Hematopoietic multipotent progenitor cell treated with erythropoietin and hydrocortisone succinate and interleukin-3 and kit ligand, for 8 days (in vitro differentiated cells): ENCODE measurements at places on chromosomes 11 and 22.

- no peak for DNase-seq
These were observed 6.6 kb upstream of the MCM5 start for GRCh38 chr22:35393116-35394010.

GRCh38 chr22:49083607-49084006, 744.1 kb downstream of the BRD1 start:
- no peak for DNase-seq

- DNase-seq, result no peak
These were observed 19.2 kb upstream of the FNBP4 start for GRCh38 chr11:47786373-47786772.

- DNase-seq, result no peak
These were observed 9.5 kb downstream of the YPEL1 start for GRCh38 chr22:21725956-21726649.

DNA sequence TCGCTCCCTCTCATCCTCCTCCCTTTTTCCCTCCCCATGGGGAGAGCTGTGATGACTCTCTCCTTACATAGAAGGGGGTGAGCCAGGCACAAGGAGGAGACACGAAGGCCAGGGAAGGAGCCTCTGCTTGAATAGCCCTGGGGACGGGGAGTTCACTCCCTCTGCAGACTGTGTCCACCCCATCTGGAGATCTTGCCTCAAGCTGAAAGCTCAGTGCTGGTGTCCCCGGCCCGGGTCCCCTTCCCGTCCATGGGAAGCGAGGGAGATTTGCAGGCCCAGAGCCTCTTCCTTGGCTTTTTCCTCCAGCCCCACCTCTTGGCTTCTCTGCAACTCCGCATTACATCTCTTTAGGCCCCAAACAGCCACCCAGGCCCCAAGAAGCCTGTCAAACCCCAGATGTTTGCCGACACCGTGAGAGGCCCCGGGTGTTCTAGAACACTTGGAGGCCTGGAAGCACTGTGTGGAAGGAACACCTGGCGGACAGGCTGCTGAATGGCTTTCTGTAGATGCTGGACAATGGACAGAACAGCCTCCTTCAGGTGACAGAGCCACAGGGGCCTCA, 32.3 kb downstream of the LINC01488 start:
- no peak for DNase-seq

DNA sequence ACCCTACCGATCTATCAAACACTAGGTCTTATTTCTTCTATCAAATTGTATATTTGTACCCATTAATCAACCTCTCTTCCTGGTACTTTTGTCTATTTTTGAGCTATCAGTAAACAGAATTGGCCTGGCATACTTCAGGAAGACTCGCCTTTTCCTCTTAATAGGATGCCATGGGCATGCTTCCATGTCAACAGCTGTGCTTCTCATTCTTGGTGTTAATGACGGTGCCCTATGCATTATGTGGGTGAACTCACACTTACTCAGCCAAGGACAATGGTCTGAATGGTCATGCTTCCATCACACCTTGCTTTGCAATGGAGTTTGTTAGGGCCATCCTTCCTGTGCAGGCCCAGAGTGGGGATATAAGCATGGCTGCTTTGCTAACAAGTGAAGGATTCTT, 521.8 kb downstream of the MIAT start:
- DNase-seq, result no peak

DNA sequence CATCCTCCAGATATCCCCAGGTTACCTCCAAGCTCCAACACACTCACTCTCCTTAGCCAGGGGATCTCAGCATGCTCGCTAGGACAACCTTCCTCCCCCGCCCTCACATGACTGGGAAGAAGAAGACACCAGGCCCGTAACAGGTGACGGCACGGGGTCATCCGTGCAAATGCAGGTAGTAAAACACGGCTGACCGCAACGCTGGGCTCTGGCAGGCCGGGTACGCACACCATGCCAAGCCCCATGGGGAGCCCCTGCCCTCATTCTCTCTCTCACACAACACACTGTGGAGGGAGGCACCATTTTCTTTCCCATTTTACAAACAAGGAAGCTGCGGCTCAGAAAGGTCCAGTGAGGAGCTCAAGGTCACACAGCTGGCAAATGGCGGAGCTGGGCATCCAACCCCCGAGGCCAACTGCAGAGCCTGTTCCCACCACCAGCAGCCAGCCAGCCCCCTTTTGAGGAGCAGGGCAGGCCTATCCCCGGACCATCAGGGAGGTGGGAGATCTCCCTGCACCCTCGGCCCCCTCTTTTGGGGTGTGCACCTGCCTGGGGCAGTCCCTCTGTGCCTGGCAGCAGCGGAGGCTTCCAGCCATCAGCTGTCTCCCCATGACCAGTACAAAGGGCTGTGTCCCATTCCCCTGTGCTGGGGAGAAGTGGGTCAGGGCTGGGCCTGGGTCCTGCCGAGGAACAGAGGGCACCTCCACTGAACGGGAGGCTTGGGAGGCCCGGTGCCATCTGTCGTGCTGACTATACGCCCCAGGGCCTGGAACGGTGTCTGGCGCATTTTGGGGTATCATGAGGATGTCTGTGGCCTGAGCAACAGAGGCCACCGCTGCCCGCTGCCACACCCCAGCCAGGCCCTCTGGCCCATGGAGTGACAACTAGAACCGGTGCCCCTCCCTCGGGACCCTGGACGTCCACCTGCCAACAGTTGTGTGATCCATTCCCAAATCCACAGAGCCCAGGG, 280.9 kb downstream of the CTTN start:
- no peak for DNase-seq

- DNase-seq, result no peak
These were observed 119.2 kb upstream of the TMEM45B start for GRCh38 chr11:129696309-129696989.

DNA sequence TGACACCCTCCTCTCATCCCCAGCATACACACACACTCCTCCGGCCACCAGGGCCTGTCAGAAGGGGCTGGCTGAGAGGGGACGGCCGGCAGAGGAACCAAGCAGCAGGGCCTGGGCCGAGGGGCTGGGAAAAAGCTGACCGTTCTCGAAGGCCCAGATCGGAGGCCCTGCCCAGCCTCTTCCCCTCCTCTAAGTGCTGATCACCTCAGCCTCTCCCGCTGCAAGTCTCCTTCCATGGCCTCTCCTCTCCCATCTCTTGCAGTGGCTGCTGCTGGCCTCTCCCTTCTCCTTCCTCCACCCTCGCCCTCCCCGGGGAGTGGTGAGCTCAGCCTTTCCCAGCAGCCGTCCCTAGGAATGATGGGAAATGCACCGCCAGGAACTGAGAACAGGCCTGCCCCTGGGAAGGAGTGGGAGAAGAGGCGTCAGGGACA, 39.6 kb downstream of the ARRB1 start:
- no peak for DNase-seq

- peak; percentile 52 for DNase-seq
These were observed 71.6 kb downstream of the LRP5 start for GRCh38 chr11:68383976-68384501.

GRCh38 chr11:129928923-129929692, 33.7 kb upstream of the NFRKB start:
- no peak for DNase-seq

DNA sequence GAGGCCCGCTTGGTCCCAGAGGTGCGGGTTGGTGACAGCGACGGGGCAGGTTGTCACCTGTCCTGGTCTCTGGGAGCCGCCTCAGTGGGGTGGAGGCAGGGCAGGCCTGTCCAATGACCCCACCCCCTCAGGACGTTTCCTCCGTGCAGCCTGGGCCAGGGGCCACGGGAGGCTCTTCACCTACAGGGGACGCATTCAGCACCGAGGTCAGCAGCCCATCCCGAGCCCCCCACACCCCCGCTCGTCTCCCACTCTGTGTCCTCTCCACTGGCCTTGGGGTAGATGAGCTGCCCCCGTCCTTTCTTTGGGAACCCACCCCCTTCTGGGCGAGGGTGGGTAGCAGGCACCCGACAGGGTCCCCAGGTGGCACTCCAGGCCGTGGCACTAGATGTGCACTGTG, 35.7 kb downstream of the BRSK2 start:
- DNase-seq, result no peak

- DNase-seq, result peak; percentile 77
These were observed 22.4 kb upstream of the APOBEC3A start for GRCh38 chr22:38935023-38935422.

DNA sequence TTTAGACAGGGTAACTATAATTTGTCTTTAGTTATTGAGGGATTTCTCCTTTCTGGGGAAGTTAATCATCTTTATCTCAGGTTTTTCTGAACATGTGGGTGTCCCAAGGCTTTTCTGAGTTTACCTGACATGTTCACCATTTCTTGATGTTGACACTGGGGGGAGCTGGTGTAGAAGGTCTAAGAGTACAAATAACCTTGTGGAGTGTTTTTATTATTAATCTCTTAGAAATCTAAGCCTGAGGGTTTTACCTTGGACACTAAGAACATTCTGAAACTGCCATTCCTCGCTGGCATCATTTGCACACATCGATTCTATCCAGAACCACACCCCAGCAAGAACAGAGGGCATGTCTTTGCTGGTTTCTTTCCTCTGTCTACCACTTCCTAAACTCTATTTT, 15.6 kb upstream of the C11orf91 start:
- DNase-seq, result peak; percentile 69

- DNase-seq, result no peak
These were observed 140.6 kb downstream of the KCNA4 start for GRCh38 chr11:29876192-29876591.

DNA sequence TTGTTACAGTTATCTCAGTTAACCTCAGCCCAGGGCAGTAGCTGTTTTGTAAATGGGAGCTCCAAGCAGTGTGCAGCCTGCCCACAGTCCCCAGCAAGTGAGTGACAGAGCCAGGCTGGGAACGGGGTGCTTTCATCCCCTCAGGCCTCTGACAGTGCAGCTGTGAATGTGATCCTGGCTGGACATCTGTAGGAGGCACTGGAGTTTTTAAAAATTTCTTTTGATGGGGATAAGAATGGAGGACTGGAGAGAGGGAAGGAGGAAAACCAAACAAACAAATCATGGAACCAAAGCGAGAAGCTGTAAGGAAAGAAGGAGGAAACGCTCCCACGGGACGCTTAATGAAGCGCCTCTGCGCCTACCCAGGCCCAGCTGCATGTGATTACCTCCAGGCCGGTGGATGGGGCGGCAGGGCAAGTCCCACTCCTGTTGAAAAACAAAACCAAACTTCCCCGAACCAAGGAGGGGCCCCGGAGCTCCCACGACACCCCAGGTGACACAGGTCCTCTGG, 40.6 kb downstream of the SCUBE1 start:
- no peak for DNase-seq

DNA sequence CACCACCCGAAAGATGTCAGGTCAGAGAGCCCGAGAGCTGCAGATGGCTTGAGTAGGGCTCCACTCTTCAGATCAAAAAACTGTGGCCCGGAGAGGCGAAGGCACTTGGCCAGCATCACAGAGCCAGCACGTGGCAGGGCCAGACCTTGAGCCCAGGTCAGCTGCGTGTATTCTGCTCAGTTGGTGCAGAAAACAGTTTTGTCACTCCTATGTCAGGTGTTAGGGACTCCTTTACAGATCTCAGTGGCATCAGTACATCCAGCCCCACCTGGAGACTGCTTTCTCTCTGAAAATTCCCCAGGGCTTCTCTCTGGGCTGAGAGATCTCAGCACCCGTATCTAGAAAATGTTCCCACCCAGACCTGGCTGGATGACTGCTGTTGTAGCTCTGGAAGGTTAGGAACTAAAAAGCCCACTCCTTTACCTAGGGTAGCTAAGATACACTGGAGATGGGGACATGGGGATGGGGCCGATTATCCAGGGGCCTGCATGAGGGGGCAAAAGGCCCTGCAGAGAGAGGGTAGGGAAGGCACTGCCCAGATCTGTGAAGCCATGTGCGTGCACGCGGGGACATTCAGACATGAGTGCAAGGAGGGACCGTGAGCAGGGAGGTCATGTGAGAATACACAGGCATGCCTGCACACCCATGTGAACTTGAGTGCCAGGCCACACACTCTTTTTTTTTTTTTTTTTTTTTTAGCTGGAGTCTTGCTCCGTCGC, 3.4 kb downstream of the APOA1 start:
- DNase-seq, result no peak

GRCh38 chr11:110153474-110153873, 60.3 kb downstream of the ZC3H12C start:
- DNase-seq, result no peak

DNA sequence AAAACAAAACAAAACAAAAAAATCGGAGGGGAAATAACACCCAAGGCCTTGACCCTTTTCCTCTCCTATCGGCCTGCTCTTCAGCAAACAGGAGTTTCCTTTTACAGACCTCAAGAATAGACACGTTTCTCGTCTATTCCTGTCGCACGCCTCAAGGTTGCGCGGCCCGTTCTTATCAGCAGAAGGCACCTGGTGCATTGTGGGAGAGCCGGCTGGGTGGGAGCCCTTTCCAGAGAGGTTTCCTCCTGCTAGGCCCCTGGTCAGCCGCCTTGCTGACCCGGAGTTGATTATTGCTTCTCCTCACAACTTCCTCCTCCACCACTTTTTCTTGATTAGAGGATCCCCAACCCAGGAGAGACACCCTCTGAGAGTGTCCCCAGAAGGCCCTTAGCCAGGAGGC, 497.3 kb downstream of the MIAT start:
- DNase-seq, result peak; percentile 73
